ENCODE measurements at places on chromosomes 12 and 14.

DNA sequence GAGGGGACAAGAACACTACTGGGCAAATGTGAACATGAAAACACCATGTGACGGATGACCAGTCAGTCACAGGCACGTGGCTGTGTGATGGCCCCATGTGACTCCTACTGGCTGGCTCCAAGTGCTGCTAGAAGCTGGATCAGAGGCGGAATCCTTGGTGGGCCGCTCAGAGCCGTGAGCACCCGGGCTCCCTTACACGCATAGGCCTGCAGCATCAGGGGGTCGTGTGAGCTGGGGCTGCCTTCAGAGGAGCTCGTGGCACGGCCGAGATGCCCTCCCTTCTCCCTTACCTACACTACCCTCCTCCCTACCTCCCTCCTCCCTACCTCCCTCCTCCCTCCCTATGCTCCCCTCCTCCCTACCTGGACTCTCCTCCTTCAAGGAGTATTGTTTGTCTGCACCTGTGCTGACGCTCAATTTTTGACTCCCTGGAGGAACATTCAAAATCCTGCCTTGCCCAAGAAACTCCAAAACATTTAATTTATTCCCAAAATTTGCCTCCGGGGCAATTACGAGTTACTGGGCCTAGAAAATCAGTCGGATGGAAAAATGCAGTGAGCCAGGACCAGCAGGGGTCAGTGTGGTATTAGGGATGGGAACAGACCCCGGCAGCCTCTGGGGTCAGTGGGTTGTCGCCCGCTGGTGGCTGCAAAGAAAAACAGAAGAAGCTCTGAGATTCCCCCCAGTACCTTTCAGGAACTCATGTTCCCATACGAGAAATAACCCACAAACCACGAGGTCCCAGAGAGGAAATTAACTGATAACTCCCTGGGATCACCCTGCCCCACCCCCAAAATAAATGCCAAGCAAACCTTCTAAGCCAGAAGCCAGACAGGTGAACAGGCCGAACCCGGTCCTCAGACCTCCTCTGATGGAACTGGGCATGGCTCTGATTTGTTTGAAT lies 61.3 kb downstream of the C14orf132 start:
- peak; percentile 50 for DNase-seq

DNA sequence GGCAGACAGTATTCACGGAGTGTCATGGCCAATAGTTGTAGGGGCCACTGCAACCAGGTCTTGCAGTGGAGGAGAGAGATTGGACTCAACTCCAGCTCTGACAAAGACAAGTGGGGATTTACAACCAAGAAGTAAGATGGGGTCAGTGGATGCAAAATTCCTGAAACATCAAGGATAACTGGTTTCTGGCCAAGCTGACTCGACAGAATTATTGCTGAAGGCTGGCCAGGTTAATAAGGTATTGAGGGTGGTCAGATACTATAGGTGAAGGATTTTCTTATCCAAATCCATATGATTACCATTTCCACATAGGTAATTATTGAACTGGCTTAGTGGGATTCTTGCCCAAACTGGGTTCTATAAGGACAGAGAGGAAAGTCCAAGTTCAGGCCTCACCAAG lies 64.9 kb upstream of the FOXG1 start:
- DNase-seq = no peak

DNA sequence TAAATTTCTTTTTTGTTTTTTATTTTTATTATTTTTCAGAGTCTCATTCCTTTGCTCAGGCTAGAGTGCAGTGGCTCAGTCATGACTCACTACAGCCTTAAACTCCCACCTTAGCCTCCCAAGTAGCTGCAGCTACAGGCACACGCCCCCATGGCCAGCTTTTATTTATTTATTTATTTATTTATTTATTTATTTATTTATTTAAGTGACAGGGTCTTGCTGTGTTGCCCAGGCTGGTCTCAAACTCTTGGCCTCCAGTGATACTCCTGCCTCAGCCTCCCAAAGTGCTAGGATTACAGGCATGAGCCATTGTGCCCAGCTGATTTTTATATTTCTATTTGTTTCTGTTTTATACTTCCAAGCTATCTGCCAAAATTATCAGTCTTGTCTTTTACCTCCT lies 89.2 kb upstream of the EVL start:
- no peak for DNase-seq

DNA sequence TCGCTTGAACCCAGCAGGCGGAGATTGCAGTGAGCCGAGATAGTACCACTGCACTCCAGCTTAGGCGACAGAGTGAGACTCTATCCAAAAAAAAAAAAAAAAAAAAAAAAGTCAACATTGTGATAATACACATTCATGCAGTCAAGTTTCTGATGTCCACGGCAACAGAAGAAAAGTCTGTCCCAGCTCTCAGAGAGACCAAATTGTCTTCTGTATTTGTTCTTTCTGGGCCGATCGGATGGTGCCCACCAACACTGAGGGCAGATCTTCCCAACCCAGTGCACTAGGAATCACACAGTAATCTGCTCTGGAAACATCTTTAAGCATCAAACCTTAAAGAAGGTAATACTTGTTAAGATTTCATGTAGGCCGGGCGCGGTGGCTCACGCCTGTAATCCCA lies 31.6 kb downstream of the EAPP start:
- no peak for DNase-seq

DNA sequence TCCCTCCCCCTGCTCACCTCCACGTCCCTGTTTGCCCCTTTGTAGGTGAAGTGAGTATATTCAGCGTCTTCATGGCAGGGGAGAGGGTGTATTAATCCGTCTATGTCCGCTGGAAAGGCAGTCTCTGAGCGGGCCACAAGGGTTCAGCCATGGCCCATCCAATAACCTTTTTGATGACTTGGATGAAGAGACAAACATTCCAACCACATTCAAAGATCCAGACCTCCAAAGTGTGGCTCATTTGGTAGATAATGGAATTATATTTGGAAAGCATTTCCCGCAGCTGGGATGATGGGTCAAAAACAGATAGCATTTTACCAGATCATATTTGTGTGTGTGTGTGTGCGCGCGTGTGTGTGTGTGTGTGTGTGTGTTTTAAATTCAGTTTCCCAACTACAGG lies 345.9 kb downstream of the DPF3 start:
- DNase-seq = no peak

GRCh38 chr12:60078026-60078425 lies 482.2 kb downstream of the SLC16A7 start:
- no peak for DNase-seq

GRCh38 chr14:94557327-94557726 lies 3.9 kb upstream of the SERPINA4 start:
- DNase-seq = no peak

DNA sequence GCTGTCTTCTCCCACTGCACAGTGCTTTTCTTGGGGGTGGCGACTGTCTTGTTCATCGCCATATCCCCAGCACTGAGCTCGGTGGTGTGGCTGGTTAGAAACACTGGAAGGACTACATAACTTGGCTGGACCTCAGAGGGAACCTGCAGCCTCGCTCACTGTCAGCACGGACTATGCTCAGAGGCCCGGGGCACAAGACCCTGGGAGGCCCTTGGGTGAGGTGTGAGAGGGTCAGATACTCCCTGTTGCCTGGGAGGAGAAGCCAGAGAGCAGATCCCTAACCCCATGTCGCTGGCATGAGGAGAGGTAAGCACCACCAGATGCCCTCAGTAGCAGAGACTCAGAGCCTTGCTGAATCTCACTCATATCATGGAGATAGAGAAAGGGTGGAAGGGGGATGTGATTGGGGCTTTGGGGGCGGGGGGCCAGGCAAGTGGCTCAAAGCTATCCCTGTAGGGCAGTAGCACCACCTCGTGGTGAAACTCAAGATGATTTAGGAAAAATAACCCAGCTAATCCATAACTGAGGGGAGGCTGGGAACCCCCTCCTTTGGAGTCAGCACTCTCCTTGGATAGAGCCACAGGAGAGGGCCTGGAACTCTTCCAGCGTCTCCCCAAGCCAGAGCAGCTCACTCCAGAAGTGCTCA lies 18.7 kb upstream of the HDAC7 start:
- DNase-seq = no peak

GRCh38 chr14:105935384-105935783 lies 409.0 kb downstream of the TMEM121 start:
- DNase-seq = no peak

DNA sequence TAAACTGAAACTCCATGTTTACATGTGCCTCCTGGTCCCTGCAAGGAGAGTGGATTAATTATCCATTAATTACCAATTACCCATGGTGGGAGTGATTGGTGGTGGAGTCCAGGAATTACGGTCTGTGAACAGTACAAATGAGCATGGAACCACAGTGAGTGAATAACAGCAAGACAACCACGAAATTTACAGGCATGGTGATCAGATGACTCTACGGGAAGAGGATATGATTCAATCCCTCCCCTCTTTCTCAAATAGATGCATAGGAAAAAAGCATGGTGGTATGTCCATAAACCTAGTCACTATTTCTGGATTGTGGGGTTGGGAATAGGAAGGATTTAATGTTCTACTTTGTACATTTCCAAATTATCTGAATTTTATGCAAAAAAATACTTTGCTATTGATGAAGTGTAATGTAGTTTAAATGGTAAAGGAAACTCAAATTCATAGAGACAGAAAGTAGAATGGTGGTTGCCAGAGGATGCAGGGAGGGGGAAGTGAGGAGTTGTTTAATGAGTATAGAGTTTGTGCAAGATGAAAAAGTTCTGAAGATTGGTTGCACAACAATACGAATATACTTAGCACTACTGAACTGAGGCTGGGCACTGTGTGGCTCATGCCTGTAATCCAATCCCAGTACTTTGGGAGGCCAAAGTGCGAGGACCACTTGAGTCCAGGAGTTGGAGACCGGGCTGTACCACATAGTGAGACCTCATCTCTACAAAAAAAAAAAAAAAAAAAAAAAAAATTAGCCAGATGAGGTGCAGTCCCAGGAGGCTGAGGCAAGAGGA lies 41.2 kb upstream of the C12orf75 start:
- no peak for DNase-seq

GRCh38 chr12:40107803-40108620 lies 2.1 kb upstream of the SLC2A13 start:
- no peak for DNase-seq

DNA sequence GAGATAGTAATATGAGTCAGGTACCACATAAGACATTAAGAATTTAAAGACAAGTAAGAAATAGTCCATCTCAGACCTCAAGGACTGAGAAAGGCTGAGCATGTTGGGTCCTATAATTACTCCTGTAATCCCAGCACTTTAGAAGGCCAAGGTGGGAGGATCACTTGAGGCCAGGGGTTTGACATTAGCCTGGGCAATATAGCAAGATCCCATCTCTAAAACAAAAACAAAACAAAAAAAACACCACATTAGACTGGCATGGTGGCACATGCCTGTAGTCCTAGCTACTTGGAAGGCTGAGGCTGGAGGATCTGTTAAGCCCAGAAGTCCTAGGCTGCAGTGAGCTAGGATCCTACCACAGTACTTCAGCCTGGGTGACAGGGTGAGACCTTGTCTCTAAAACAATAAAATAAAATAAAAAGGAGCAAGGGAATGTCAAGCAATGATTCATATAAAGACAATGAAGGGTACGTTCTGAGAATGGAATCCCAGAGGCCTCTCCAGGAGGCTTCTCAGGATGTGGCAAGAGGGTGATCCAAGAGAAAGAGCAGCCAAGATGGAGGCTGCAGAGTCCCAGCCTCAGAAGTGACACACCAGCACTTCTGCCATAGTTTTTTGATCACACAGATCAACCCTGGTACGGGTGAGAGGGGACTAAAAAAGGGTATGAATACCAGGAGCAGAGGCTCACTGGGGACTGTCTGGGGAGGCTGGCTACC lies 206.4 kb downstream of the CRADD start:
- no peak for DNase-seq

DNA sequence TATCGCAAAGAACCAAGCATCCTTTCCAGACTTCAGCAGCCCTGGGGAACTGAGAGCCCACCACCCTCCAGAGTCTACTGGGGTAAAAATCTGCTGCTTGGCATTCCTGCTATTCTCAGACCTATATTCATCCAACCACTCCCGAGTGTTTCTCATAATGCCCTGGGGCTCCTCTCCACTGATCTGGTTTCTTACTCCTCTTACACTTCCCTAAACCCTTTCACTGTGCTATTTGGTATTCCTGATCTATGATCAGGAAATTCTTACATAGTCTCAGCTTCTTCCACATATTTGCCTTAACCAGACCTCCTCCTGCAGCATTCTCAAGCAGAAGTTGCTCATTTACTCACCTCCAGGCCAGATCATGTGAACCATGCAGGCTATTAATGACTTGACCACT lies 82.4 kb downstream of the SYT10 start:
- no peak for DNase-seq

DNA sequence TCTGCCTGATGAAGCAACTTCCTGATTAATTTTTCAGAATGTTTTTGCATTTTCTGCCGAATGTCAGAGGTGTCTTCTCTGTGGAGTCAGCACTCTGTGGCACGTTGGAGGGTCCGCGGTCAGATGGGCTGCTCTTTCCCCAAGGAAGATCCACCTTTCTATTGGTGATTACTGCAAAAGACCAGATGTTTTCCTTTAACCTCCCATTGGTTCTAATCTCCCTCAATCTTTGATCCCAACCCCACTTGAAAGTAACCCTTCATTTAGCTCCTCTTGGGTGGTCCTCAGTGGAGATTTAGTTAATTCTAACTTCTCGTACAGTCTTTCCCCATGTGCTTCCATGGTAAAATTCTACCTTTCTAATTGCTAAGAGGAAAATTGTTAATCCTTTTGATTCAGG lies 397.7 kb upstream of the DDHD1 start:
- DNase-seq = no peak

- peak; percentile 60 for DNase-seq
Observed at GRCh38 chr12:124321040-124321481, 26.2 kb downstream of the RFLNA start.

GRCh38 chr12:128823216-128823915 lies 392 bp downstream of the SLC15A4 start:
- no peak for DNase-seq

DNA sequence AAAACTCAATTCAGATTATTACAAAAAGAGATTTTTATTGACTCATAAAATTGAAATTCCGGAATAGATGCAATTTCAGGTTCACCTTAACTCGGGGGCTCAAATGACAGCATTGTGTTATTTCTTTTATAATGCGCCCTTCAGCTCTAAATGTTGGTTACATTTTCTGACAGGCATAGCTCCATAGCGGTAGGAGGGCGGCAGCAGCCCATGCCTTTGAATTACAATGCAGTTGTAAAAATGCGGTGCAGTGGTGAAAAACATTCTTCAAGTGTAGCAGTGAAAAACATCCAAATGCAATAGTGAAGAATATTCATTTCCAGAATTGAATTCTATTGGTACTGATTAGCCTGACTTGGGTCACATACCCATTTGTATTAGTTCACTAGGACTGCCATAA lies 215.3 kb upstream of the PKP2 start:
- DNase-seq = no peak

DNA sequence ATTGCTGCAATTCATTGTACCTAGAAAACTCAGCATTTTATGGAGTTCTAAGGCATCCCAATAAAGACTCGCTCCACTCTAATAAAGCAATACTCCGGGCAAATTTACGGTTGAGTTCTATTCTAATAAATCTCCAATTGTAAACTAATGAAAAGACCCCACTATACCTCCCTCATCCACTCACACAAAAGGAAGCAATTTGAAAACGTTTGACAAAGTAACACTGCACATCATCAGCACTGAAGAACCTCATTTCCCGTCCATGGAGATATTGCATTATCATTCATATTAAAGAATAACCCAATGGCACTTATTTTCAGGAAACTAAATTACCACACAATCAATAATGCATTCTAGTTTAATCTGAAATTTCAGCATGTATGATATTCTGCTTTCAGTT lies 111.0 kb upstream of the LMO3 start:
- no peak for DNase-seq

GRCh38 chr14:100585448-100586152 lies 1.6 kb downstream of the BEGAIN start:
- DNase-seq = no peak

GRCh38 chr12:53065470-53065869 lies 13.7 kb downstream of the SPRYD3 start:
- no peak for DNase-seq

GRCh38 chr12:48999371-49000131 lies at the start of gene DDN:
TSS of gene DDN (minus strand) at chr12:48999375. CDS start at chr12:48999287, 88 bp downstream.
- DNase-seq = no peak

Data from stimulated activated CD8-positive, alpha-beta memory T cell treated with anti-CD3 and anti-CD28 coated beads, Interleukin-2, amount 100 ng/mL, for 48 hours (primary cell).